ENCODE measurements at places on chromosomes 7 and 10. TPM values are rescaled to one million over a fixed set of nuclear protein-coding genes. Genes with fewer than 3 reads are reported as not detected.

DNA sequence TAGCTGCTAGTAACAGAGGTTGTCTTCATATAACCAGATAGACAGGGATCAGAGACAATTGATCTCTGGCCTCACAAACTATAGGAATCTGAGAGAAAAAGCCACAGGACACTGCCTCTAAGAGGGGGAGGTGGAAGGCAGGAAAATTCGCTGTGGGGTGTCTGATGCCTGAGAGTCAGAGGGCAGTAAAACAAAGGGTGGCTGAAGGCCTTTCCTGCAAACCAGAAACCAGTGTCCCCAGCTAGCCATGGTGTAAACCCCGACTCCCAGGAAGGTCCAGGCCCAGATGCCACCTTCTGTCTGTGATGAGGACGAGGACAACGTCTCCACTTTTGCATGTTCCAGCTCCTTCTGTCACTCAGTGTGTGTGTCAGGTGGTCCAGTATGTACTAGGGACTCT is 215.1 kb downstream of the ADARB2 start:
- peak; percentile 60 for DNase-seq

Gene SEC61G
- total RNA-seq, result 122 TPM

- no peak for DNase-seq
Measured at GRCh38 chr10:6046773-6047611, 15.2 kb downstream of the IL2RA start.

DNA sequence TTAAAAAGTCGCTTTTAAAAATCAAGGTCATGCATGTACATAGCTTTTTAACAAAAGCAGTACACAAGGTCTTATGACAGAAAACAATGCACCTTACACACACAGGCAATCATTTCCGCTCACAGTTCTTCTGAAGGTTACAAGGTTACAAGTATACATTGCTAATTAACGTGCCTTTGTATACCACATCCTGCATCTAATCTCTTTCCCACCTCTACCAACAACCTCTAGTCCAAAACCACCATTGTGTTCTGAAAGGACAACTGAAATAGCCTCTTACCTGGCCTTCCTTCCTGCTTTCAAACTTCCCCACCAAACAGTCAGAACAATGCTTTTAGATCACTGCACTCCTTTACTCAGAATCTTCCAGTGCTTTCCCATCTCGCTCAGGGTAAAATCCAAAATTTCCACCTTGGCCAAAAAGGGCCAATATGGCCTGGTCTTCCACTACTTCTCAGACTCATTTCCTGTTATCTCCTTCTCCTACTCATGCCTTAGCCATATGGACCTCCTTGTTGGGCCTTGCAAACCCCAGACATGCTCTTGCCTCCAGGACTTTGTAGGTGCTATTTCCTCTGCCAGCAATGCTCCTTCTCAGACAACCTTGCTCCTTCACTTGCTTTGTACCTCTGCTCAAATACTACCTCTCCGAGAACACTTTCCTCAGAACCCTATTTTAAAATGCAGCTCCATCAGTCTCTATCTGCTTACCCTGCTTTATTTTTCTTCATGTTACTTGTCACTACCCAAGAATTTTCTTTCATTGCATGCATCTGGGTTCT is 205.4 kb downstream of the DNAJC1 start:
- DNase-seq, result no peak

Gene ZPBP
- total RNA-seq, result 0.23 TPM

DNA sequence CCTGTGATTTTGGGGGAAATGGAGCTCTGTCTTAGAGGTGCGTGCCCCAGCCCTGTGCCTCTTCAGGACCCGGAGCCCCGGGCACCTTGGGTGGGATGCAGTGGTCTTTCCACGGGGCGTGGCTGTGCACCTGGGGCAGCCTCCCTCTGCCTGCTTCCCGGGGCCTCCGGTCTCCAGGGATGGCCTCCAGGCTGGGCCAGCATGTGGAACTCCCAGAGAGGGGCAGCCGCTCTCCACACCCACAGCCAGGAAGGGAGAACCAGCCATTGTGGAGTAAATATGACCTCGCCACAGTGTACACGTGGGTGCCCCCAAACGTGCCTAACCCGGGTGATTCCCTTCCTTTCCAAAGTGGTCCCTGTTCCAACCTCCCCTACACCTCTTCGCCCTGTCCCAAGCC is 52.6 kb downstream of the JAKMIP3 start:
- no peak for DNase-seq

Gene CCAR1
- 20.4 TPM for total RNA-seq

GRCh38 chr7:51253157-51253556 is 63.5 kb downstream of the COBL start:
- DNase-seq, result no peak

Gene LIPM
- total RNA-seq, result 39.4 TPM

Gene HGF
- total RNA-seq, result 1.2 TPM

DNA sequence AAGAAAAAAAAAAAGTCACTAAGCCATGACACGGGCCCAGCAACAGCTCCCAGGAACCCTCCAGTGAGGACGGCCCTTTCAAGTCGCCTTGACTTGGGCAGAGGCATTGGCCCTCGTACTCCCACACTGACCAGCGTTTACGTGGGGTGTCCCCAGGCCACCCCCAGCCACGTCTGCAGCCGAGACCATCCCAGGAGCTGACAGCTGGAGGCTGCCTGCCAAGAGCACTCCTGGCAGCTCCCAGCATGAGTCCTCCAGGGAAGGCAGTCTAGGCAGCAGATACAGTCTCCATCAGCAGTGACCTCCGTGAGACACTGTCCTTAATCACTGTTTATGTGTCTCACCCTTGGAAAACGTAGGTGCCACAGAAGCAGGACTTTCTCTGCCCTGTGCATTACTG is 86.5 kb downstream of the PROSER2 start:
- DNase-seq, result no peak

DNA sequence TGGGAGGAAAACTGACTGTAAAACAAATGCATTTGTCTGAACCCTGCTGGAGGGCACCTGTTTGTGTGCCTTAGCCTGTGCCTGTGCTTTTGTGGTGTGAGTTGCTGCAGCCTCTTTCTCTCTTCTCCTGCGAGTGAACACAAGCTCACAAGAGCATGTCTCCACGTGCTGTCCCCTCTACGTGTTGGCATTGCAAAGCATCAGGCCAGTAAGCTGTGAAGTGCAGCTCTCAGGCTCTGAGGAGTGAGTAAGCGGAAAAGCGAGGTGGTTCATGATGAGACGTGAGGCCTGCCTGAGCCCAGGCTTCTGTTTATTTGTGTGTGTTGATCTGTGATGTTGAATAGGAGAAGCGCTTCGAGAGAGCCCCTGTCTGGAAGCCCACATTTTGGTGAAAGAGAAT is 85.6 kb upstream of the PDCD4 start:
- DNase-seq, result no peak
